ENCODE measurements at places on chromosomes 2 and 18.

DNA sequence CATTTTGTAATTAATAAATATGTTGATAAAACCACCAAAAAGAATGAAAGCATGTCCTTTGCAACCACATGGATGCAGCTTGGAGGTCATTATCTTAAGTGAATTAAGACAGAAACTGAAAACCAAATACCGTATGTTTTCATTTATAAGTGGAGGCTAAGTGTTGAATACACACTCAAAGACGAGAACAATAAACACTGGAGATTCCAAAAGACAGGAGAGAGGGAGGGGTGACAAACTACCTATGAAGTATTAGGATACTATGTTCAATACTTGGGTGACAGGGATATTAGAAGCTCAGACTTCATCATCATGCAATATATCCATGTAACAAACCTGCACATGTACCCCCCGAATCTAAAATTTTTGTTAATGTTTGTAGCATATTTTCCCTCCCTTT lies 7.0 kb downstream of the ERLEC1 start:
- no peak for DNase-seq

DNA sequence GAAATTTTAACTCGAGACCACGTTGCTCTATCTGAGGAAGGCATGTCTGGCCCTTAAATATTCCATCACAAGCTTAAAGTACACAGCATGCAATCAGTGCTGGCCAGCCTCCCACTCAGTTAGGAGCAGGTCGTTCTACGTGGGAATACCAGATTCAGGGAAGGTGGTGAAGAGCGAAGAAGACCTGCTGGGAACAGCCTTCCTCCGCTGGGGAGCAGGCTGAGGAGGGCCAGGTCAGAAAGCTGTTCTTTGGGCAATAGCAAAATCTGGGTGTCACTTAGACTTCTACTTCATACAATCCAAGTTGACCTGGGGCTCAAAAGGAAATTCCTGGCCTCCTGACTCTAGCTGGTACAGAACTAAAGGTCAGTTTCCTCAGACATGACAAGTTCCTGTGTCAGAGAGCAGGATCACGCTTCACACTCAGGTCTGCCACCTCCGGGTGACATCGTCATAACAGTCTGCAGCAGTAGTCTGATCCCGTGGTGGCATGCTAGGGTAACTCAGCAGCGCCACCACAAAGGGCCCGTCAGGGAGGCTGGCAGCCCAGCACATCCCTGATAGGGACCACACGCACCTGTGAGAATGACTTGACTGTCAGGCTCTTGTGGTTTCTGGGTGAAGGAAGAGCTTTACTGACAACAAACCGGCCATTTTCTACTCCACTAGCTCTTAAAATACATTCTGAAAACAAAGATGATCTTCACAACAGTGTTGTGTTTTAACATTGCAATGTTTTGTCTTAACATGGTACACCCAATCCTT lies 35.2 kb upstream of the NAPG start:
- DNase-seq = peak; percentile 55

DNA sequence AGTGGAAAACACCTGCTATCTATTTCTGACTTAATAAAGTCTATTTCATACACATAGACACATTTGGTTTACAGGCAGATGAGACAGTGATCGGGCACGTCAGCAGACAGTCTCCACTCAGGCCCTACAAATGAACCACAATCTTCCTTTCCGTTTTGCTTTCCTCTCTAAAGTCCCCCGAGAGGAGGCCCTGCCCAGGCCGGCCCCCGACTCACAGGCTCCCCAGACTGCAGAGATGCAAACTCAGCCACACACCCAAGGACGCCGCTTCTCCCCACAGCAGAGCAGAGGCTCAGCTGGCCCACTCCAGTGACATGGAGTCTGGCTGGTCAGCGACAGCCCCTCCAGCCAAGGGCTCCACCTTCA lies 9.3 kb upstream of the MTERF4 start:
- DNase-seq = no peak

DNA sequence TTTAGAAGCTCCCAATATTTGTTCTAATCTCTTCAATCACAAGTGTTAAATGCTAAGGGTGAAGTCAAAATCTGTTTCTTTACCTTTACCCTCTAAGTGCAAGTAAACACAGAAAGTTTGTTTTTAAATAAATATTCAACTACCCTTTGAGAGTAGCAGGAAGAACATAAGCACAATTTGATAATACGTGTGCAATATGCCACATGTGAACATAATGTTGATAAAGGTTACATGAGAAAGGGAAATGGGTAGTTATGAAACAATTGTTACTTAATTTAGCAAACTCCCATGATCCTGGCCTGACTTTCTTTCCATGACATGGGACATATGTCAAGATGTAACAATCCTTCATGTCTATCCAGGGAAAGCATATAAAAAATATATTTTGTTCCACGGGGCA lies 7.1 kb downstream of the SPRED2 start:
- DNase-seq = no peak

DNA sequence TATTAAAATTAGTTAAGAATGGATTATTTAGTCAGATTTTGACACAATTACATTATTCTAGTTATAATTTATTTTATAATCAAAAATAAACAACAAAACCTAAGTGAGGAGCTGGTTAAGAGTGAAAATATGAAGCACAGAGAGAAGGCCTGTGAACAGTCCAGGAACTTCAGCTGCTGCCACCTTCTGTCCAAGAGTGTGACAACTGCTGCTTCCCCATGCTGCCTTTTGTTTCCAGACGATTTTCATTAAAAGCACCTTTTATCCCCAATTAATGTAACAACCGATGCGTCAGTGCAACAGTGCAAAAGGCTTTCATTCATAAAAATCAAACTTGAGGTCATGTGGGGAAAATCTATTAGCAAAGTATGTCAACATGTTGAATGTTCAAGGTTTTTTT lies 363.6 kb downstream of the CTNNA2 start:
- no peak for DNase-seq

- DNase-seq = no peak
These were observed 20.8 kb upstream of the HPCAL1 start for GRCh38 chr2:10281891-10282290.

- no peak for DNase-seq
These were observed 359.3 kb downstream of the IRS1 start for GRCh38 chr2:226440127-226440918.

- DNase-seq = no peak
These were observed 57.3 kb upstream of the KLF7 start for GRCh38 chr2:207223051-207223450.

- no peak for DNase-seq
These were observed at the start of gene SIX3 for GRCh38 chr2:44941551-44942234. Gene SIX3 (plus strand): TSS chr2:44941702. CDS start chr2:44942105, 403 bp downstream.

DNA sequence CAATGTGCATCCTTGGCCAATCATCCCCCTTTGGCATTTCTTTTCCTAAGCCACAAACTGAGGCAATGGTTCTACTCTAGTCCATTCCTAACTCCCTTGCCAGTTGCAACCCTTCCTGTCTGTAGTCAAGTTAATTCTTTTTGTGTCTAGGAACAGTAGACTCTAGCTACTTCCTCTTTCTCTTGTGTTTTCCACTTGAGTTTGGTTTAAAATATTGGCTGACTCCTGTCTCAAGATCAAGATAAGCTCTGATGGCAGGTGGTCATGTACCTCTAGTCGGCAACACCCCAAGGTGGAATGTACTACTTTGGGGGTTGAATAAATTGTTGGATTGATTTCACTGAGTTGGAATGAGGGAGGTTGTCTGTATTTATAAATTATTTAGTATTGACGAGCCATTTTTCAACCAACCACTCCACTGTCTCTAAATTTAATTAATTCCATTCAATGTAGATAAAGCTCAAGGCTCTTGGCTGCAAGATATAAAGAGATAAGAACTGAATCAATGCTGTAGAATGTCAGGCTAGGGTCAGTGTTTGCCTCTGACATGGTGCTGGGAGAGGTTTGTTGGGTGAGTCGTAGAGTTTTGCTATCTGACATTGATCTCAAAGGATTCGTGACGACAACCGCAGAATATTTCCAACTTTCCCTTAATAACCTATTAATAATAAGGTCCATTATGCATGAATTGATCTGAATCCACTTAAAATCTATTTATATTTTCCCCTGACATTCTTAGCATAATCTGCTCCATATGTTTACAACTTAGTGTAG lies 188.7 kb upstream of the APCDD1 start:
- DNase-seq = no peak

DNA sequence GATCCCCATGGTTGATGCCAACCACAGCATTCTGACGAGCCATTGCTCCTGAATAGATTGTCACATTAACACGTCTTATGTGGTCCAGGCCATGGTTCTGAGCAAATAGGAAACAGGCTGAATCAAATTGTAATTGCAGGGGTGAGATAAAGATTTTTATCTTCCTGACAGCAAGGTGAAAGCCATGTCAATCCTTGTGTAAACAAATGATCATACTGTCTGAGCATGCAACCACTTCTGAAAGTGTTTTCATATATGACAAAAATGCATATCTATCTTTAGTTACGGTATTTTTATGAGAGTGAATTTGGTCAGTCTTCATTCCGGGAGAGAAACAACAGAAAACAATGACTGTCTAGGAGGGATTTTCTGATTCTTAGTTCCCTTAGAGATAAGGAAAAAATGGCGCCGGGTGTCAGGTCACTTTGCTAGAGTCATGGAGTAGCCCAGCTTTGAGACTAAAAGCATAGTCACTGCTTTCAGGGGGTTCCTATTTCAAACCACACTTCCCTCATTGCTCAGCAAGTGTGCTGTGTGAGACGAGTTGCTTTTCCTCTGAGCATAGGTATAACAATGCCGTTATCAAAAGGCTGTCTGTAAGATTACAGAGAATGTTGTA lies 958.9 kb downstream of the DCDC2C start:
- no peak for DNase-seq

DNA sequence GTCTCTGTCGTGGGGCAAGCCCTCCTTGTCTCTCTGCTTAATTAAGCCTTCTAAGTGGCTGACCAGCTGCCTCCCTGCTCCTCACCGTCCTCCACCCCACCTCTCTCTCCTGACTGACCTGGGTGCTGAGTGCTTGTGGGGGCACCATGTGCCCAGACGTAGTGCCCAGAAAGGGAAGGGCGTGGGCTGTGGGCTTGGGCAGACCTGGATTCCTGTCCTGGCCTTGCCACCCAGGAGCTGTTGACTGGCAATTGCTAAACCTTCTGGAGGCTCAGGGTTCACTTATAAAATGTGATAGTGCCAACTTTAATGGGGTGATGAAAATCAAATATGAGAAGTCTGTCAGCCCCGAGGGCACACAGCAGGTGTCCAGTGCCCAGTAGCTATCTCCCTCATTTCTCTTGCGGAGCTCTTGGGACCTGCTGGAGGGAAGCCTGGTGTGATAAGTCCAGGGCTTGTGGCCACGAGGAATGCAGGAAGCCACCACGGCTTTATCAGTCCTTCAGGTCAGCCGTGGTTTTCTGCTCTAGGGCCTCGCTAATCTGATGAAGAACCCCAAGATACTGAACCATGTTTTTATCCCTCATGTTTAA lies 22.0 kb upstream of the INHBB start:
- no peak for DNase-seq

DNA sequence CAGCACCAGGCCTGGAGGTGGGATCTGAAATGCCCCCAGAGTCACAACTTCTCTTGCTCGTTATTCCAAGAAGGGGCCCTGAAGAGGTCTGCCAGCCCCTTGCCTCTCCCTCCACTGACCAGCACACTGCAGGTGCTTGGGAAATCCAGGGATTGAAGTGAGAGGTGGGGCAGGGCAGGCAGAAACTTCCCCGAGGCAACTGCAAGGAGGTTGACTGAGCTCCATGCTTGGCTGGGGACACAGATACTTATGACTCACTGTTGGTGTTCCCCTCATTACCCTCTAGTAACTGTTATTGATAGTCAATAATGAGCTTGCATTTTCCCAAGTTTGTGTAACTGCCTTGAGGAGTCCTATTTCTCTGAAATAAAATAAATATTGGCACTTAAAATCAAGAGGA lies 47.5 kb downstream of the MARCO start:
- DNase-seq = no peak

DNA sequence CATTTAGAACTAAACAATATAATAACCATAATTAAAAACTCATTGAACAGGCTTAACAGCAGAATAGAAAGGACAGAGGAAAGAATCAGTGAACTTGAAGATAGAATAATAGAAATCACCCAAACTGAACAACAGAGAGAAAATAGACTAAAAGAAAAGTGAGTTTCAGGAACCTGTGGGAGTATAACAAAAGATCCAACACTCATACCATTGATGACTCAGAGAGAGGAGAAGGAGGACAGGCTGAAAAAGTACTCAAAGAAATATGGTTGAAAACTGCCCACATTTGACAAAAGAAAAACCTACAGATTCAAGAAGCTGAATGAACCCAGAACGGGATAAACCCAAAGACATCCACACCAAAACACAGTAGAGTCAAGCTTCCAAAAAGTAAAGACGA lies 54.2 kb upstream of the FMNL2 start:
- DNase-seq = no peak

DNA sequence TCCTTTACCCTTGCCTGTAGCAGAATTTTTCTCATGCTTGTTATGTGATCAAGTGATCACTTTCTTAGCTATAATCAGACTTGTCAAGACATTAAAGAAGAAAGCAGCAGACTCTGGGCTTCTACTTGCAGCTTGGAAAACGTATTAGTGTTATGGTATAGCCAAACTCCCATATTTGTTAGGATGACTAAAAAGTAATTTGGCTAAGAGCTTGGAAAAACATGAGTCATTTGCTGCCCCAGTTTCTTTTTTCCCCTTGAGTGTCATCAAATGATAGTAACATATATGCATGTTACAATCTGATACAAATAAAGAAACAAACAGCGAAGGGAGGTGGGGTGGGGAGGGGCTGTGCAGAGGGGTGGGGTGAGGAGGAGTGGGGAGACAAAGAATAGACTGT lies 155.5 kb downstream of the IKZF2 start:
- DNase-seq = no peak

GRCh38 chr2:193679847-193680246 lies 1485.1 kb upstream of the TMEFF2 start:
- DNase-seq = no peak

- no peak for DNase-seq
These were observed 182.2 kb upstream of the ZFP36L2 start for GRCh38 chr2:43408407-43409160.

DNA sequence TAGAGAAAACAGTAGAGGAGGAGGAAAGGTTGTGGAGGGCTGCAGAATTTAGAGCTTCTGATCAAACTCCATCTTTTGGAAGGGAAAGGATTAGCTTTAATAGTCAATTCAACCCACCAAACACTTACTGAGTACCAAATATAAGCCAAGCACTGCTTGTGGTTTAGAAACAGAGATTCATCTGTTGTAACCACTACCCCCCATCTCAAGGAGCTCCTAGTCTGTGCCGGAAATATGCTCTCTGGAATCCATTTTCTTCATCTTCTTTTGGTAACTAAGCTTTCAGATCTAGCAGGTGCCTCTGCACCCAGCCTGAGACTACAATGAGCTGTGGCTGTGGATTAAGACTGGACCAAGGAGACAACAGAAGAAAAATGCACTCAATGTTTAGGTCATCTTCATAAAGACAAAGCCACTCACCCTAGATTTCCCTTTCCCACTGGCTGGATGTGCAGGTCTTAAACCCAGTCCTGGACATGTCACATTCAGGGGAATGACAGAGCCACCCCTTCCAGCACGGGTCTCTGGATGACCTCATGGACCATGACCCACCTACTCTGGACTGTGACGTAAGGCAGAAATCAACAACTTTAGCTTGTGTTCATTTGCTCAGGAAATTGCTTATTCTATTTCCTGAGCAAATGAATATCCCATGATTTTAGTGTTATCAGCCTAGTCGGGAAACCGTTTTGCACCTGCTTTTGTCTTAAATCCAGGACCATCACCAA lies 52.9 kb downstream of the EPB41L3 start:
- no peak for DNase-seq

Measured in central memory CD8-positive, alpha-beta T cell (primary cell).